ENCODE measurements at places on chromosomes 7 and 10.

- DNase-seq, result no peak
Observed at GRCh38 chr7:112699725-112700513, 90.3 kb downstream of the TMEM168 start.

GRCh38 chr10:818526-819220, 112.8 kb downstream of the LARP4B start:
- DNase-seq, result no peak

- no peak for DNase-seq
Observed at GRCh38 chr7:149884016-149884415, 10.2 kb downstream of the ATP6V0E2 start.

DNA sequence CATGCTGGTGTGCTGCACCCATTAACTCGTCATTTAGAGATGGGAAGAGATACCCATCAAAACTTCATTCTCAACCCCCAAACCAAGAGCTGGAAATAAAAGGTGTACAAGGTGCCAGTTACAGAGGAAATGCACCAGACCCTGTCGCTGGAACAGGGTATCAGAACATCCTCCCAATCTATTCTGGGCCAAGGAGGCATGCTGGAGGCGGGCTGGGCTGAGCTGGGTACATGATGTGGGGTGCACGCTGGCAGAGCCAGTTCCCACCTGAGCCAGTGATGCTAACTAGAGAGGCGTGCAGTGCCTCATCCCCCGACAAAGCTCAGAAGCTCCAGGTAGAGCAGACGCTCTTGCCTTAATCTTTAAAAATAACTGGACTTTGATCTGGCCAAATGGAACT, 70.1 kb downstream of the NPSR1 start:
- DNase-seq, result no peak

GRCh38 chr7:55120501-55121198, 101.8 kb downstream of the EGFR start:
- DNase-seq, result no peak

- DNase-seq, result no peak
Observed at GRCh38 chr10:119518176-119518575, 24.3 kb downstream of the RGS10 start.

GRCh38 chr10:69180525-69181204, 631 bp downstream of the SUPV3L1 start:
- no peak for DNase-seq

- no peak for DNase-seq
Observed at GRCh38 chr7:69577221-69577620, 21.1 kb upstream of the AUTS2 start.
